ENCODE measurements at places on chromosomes 13 and 19. TPM values are rescaled to one million over a fixed set of nuclear protein-coding genes. Genes with fewer than 3 reads are reported as not detected.

The PNMA8C gene
- total RNA-seq, result 0.98 TPM

The IZUMO2 gene
- not detected for total RNA-seq

The ZNF837 gene
- total RNA-seq, result 2.9 TPM

The KIR3DL2 gene
- total RNA-seq, result not detected

DNA sequence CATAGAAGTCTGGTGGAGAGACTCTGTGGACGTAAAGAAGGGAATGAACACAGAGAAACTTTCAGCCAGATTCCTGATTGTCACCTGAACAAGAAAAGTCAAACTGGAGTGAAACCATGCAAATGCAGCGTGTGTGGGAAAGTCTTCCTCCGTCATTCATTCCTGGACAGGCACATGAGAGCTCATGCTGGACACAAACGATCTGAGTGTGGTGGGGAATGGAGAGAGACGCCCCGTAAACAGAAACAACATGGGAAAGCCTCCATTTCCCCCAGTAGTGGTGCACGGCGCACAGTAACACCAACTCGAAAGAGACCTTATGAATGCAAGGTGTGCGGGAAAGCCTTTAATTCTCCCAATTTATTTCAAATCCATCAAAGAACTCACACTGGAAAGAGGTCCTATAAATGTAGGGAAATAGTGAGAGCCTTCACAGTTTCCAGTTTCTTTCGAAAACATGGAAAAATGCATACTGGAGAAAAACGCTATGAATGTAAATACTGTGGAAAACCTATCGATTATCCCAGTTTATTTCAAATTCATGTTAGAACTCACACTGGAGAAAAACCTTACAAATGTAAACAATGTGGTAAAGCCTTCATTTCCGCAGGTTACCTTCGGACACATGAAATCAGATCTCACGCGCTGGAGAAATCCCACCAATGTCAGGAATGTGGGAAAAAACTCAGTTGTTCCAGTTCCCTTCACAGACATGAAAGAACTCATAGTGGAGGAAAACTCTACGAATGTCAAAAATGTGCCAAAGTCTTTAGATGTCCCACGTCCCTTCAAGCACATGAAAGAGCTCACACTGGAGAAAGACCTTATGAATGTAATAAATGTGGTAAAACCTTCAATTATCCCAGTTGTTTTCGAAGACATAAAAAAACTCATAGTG lies 10.8 kb downstream of the ZNF101 start:
- DNase-seq, result no peak

DNA sequence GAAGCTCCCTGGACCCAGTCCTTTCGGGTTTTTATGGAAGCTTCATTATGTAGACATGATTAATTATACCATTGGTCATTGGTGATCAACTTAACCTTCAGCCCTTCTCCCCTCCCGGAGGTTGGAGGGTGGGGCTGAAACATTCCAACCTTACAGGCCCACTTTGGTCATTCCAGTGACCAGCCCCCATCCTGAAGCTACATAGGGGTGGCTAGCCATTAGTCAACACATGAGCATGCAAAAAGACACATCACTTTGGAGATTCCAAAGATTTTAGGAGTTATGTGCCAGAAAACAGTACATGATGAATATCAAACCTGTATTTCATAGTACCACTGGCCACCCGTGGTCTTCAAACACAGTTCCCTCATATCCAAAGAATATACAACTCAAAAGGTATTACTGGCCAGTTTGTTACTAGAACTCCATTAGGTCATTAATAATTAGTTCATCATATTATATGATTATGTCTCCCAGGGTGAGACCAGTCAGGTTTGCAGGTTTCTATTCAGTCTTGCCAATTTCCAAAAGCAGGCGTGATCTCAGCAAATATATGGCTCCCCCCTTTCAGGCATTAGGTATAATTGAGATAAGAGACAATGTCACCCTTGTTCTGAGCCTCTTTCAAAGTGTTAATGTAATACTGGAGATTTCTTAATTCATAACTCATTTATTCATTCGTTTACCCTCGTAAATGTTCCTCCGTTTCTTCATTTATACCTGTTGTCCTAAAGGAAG lies 11.1 kb downstream of the PPP5C start:
- peak; percentile 75 for DNase-seq

DNA sequence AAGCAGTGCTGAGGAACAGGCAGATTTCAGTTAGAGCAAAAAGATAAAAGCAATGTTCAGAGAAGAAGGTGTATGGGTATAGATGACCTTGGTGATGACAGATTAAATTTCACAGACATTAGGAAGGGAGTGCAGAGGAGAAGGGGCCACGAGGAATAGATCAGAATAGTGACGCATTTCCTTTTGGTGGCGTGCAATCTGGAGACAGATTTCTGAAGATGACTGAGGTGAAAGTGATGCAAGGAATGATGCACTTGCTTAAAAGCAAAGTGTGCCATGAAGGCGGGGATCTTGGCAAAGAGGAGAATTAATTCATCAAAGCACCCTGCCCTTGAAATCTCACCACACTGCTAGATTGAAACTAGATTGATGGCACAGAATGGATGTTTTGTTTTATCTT lies 202.4 kb downstream of the ITGBL1 start:
- DNase-seq, result peak; percentile 79

DNA sequence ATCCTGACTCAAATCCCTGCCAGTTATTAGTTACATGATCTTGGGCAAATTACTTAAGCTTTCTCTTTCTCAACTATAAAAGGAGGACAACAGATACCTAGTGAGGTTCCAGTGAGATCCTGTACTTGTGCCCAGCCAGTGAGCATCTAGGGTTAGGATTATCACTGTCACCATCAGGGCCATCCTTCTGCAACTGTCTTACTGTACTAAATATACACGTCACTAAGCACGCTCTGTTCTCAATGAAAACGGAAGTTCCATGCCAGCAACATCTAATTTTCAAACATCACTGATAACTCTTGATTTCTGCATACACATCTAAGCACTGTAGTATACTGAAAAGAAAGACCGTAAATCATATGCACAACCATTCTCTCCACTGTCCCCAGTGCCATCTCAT lies 70.0 kb downstream of the FOXO1 start:
- no peak for DNase-seq

GRCh38 chr13:80447747-80448146 lies 106.8 kb upstream of the SPRY2 start:
- no peak for DNase-seq

- peak; percentile 48 for DNase-seq
Measured at GRCh38 chr13:34762312-34762711, 179.8 kb upstream of the NBEA start.

The ZNF558 gene
- total RNA-seq, result not detected

DNA sequence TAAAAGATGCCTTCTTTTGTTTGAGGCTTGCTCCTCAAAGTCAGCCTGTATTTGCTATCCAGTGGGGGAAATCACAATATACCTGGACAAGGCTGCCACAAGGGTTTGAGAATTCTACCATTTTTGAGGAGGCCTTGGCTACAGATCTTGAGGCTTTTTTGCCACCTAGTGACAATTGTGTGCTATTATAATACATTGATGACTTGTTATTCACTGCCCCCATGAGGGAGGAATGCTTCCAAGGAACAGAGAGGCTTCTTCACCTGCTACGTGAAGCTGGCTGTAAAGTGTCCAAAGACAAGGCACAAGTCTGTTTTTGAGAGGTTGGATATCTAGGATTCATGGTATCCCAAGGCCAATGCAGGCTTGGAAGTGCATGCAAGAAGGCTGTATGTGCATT lies 72.5 kb downstream of the ZNF708 start:
- DNase-seq, result peak; percentile 6

DNA sequence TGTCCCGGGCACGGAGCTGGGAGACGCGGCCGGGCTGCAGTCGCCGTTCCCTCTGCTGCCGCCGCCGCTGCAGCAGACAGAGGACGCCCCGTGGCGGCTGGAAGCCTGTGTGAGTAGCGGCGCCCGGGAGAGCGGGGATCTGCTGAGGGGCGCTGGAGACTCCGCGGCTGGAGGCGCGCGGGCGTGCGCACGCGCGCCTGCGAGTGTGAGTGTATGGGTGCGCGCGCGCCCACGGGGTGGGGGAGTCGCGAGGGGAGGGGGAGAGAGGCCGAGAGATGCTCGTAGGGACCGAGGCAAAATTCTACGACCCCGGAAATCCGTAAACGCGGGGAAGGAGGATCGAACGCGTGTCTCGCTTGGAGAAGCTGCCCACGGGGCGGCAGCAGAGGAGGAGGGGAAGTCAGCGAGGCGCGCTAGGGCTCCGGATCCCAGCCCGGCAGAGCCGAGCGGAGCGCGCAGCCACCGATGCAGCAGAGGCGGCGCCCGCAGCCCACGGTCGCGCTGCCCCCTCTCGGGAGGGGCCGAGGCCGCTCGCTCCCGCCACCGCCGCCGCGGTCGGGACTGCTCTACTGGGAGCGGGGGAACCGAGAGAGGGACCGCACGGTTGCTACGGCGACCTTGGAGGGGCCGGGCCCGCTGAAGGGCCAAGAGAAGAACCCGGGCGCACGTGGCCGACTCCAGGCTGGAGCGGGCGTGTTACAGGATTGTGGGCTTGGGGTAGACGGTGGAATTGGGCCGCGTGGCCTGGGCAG lies at the start of gene ENOX1:
Gene ENOX1, minus strand, starts transcription at position 207 of the 752 bp plus-strand sequence.
- DNase-seq, result peak; percentile 51

DNA sequence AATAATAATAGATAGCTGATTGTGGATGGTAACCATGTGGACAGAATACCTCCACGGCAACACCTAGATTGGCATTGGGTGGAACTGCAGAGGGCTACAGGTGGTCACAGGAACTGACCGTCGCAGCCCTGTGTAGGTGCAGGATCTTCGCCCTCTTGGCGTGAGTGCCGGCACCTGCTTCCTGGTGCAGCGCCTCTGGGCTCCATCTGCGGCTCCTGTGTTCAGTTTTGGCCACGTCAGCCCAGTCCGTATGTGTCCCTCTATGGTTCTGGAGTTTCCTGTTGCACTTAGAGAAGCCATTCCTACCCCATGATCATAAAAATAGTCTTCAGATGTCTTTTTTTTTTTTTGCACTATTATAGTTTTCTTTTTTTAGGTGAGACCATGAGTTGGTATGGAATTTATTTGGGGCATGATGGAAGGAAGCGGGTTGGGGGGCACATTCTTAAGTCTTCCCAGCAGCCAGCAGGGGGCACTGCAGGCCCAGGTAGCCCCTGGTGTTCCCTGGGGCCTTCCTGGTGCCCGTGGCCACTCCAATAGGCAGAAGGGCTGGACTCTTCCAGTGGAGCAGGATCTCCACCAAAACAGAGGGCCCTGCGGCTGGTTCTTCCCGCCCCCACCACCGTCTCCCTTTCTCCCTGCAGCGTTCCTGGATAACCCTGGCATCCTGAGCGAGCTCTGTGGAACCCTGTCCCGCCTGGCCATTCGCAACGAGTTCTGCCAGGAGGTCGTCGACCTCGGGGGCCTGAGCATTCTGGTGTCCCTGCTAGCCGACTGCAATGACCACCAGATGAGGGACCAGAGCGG lies 10.1 kb upstream of the SLC25A42 start:
- DNase-seq, result no peak

DNA sequence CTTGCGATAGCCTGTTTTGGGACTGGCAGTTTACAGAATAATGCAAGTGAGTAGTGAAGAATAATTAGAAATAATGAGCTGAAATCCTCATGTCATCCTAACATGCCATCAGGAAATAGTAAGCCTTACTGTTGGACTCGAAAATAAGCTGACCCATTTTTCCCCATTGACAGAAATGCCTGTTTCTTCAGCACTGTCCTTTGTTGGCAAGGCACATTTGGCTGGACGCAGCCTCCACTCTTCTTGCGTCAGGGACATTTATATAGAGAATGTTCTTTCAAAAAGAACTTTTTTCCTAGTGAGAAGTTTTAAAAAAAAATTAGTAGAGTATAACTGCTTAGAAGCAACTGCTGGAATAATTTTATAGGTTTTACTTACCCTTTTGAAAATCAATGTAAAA lies 47.1 kb downstream of the ARHGAP35 start:
- no peak for DNase-seq

The OR7A5 gene
- not detected for total RNA-seq

- no peak for DNase-seq
Measured at GRCh38 chr19:16327911-16328823, 3.5 kb downstream of the KLF2 start.

DNA sequence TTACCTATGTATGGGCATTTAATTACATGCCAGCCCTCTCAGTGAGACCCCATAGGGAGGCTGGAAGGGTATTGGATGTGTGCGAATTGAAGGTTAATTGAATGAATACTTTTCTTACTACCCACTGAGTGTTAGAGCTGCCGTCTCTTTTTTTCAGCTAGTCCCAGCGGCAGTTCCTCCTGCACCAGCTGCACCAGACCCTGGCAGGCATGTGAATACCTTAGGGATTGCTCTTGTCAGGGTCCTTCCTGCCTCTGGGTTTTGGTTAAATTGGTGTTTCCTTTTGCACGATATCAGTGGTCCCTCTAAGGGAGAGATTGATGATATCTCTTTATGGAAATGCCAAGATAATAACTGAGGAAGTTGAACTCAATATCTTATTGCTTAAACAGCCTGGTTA lies 9.8 kb upstream of the CXCL17 start:
- DNase-seq, result no peak

The GET3 gene
- 66.8 TPM for total RNA-seq

The ENOX1 gene
- total RNA-seq, result 2.4 TPM

- no peak for DNase-seq
Measured at GRCh38 chr13:32041429-32041828, 9.9 kb downstream of the FRY start.

DNA sequence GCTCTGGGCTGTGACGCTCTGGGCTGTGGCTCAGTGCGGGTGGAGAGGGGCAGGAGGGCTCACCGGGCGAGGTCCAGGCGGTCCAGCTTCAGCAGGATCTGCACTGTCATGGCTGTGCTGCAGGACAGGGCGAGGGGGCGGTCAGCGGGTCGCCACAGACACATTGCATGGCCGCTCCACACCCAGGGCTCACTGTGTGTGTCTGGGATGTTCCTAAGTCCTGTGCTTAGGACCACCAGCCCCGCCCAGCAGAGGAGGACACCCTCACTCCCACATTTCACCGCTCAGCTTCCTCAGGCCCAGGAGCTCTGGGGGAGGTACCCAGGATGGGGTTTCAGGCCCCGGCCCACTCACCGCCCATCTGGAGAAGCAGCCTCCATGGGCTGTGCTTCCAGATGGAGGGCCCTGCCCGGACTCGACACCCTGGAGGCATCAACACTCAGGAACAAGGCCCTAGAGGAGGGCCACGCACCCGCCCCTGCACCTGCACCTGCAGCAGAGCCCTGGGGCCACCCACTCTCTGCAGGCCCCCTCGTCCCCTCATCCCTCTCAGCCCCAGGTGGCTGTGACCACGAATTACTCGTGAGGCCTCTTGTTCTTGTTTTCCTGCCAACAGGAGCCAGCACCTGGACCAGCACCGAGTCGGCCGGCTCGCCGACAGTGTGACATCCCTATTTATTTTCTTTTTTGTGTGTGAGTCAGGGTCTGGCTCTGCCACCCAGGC lies 9.7 kb upstream of the CERS1 start:
- no peak for DNase-seq

GRCh38 chr13:97280478-97280877 lies 58.3 kb downstream of the MBNL2 start:
- peak; percentile 47 for DNase-seq

The CUL4A gene
- total RNA-seq, result 71.3 TPM

The KLHL26 gene
- total RNA-seq, result 6.0 TPM

DNA sequence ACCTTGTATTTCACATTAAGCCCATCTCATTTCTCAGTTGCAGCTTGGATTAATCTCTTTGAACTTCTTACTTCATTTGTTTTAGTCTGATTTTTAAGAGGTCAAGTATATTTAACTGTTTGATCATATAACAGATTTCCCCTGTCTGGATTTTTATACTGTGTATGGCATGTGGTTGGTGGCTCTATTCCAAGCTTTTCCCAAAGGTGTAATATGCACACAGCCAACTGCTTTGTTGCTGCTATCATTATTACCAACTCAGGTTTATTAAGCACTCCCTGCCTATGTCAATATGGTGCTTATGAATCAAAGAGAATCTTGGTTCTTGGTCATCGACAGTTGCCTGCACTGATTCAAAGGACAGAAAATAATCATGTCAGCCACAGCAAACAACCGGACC lies 92.6 kb downstream of the RAP2A start:
- DNase-seq, result no peak

GRCh38 chr13:111518161-111518792 lies 197.8 kb downstream of the TEX29 start:
- no peak for DNase-seq

All from astrocyte (in vitro differentiated cells and primary cell).